ENCODE measurements at places on chromosomes 1 and 21.

GRCh38 chr1:236794585-236795034 is 482 bp upstream of the MTR start:
- no peak for DNase-seq

- no peak for DNase-seq
Measured at GRCh38 chr1:110235834-110236682, 25.9 kb downstream of the KCNC4 start.

DNA sequence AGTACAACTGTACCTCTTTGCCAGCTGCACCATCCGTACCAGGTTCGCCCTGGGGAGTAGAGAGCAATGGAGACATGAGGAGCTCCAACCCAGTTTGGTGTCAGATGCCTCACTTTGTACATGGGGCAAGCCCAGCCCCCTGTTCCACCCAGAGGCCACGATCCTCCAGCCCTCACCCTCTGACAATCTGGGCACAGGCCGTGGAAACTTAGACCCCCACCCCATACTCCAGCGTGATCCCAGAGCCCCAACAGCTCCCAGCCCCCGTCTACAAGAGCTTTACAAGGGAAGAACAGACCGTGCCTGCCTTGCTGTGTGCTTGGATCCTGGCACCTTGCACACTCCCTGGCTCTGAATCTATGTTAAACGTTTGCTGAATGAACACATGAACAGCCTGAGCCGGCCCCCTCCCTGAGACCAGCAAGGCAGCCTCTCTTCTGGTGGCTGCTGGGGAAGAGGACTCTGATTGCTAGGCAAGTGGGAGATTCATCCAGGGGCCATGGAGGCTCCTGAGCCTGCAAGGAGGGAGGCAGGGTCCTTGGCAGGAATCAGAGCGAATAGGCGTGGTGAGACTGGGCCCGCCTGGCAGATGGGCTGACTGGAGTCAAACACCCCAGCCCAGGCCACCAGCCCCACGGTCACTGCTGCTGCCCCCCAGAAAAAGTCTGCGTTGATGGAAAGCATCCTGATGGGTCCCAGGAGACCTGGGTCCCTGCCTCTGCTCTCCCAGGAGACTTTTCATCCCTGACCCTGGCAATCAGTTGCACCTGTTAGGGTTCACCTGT is 12.5 kb upstream of the PEF1 start:
- DNase-seq = no peak

DNA sequence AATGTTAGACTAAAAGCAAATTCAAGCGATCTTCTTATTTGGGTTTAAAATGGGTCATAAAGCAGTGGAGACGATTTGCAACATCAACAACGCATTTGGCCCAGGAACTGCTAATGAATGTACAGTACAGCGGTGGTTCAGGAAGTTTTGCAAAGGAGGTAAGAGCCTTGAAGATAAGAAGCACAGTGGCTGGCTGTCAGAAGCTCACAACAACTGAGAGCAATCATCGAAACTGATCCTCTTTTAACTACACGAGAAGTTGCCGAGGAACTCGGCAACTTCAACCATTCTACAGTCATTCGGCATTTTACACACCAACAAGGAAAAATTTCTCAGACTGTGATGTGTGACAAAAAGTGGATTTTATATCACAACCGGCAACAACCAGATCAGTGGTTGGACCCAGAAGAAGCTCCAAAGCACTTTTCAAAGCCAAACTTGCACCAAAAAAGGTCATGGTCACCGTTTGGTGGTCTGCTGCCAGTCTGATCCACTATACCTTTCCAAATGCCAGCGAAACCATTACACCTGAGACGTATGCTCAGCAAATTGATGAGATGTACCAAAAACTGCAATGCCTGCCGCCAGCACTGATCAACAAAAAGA is 47.9 kb downstream of the ASH1L start:
- DNase-seq = no peak
